ENCODE measurements at places on chromosomes 5 and 9.
A peak's percentile ranks its signal among the peaks of the same experiment; 100 is the strongest.

- H3K27ac ChIP-seq, result no peak overlapping the region
- DNase-seq, result no peak
- H3K27me3 ChIP-seq, result no peaks in the 10 kb centered on the region
- no peaks in the 10 kb centered on the region for H3K4me1 ChIP-seq
- no peak overlapping the region for H3K4me3 ChIP-seq
These were observed 23.2 kb downstream of the LEAP2 start for GRCh38 chr5:132896685-132897084.

GRCh38 chr5:31301833-31302232 is 108.3 kb downstream of the CDH6 start:
- no peak overlapping the region for H3K27ac ChIP-seq
- no peaks in the 10 kb centered on the region for H3K27me3 ChIP-seq
- no peak for DNase-seq
- no peaks in the 10 kb centered on the region for H3K4me1 ChIP-seq

- no peak for DNase-seq
- H3K4me1 ChIP-seq, result peaks cover 8% of the 10 kb centered on the region
- no peak overlapping the region for H3K4me3 ChIP-seq
- no peaks in the 10 kb centered on the region for H3K27me3 ChIP-seq
These were observed 6.1 kb downstream of the GAS1 start for GRCh38 chr9:86941197-86941596.

GRCh38 chr5:101520417-101520816 is 617.3 kb upstream of the ST8SIA4 start:
- no peaks in the 10 kb centered on the region for H3K36me3 ChIP-seq
- H3K4me1 ChIP-seq, result no peaks in the 10 kb centered on the region
- no peak overlapping the region for H3K4me3 ChIP-seq
- DNase-seq, result no peak

DNA sequence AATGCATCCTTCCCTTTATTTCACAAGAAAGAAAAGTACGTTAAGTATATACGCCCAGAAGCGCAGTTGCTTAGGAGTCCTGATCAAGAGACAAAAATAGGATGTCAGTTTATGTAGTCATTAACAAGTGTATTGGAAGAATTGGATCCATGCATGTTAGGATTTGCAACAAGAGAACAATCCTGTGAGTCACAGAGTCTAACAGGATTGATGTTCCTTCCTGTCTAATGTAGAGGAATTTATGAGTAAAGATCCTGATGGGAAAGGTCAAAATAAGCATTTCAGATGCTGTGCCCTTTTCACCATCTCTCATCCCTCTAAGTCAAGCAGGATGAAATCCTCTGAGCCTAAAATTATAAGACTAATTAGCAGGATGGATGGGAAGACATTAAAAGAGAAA is 406.0 kb upstream of the GRIA1 start:
- no peak overlapping the region for H3K4me3 ChIP-seq
- no peaks in the 10 kb centered on the region for H3K27me3 ChIP-seq
- no peak for DNase-seq
- no peaks in the 10 kb centered on the region for H3K36me3 ChIP-seq
- no peak overlapping the region for H3K27ac ChIP-seq

DNA sequence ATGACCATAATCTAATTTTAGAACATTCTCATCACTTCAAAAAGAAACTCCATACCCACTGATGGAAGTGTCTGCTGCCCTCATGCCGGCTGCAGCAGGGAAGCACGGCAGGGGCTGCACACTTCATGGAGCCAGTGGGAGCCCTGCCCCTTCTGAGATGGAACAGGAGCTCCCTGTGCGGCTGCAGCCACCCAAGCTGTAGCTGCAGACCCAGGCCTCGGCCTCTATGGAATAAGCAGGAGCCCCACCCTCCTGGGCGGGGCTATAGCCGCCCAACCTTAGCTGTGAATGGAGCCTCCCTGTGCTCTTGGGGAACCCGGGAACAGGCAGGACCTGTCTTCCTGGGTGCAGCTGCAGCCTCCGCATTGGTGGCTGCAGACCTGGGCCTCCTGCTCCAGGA is 128.5 kb downstream of the NUDT12 start:
- H3K27ac ChIP-seq, result no peak overlapping the region
- no peaks in the 10 kb centered on the region for H3K27me3 ChIP-seq
- H3K4me3 ChIP-seq, result no peak overlapping the region

- H3K27ac ChIP-seq, result no peak overlapping the region
- H3K27me3 ChIP-seq, result no peaks in the 10 kb centered on the region
- no peaks in the 10 kb centered on the region for H3K4me1 ChIP-seq
These were observed 311.1 kb upstream of the CLINT1 start for GRCh38 chr5:158170060-158170459.

DNA sequence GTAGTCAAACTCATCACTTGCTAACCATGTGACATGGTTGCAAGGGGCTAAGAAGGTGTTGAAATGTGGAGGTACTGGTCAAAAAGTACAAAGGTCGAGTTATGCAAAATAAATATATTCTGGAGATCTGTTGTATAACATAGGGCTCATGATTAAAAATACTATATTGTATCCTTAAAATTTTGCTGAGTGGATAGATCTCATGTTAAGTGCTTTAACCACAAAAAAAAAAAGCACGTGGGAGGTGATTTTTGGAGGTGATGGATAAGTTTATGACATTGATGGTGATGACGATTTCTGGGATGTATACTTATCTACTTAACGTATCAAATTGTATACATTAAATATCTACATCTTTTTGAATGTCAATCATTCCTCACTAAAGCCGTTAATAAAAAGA is 96.2 kb upstream of the PAPPA start:
- H3K27ac ChIP-seq, result no peak overlapping the region
- no peaks in the 10 kb centered on the region for H3K36me3 ChIP-seq
- DNase-seq, result no peak
- no peaks in the 10 kb centered on the region for H3K27me3 ChIP-seq
- H3K4me1 ChIP-seq, result no peaks in the 10 kb centered on the region
- no peak overlapping the region for H3K4me3 ChIP-seq

GRCh38 chr9:127761491-127761956 is 16.9 kb downstream of the SH2D3C start:
- no peak overlapping the region for H3K4me3 ChIP-seq
- no peak for DNase-seq
- H3K4me1 ChIP-seq, result peaks cover 17% of the 10 kb centered on the region
- H3K27me3 ChIP-seq, result no peaks in the 10 kb centered on the region
- H3K27ac ChIP-seq, result peak overlapping the region; percentile 75
- no peaks in the 10 kb centered on the region for H3K36me3 ChIP-seq

- H3K4me1 ChIP-seq, result no peaks in the 10 kb centered on the region
- H3K27me3 ChIP-seq, result no peaks in the 10 kb centered on the region
- no peak for DNase-seq
- H3K27ac ChIP-seq, result no peak overlapping the region
- H3K4me3 ChIP-seq, result no peak overlapping the region
These were observed 219.4 kb downstream of the FBN2 start for GRCh38 chr5:128318691-128319090.

- H3K27ac ChIP-seq, result peak overlapping the region; percentile 91
- peaks cover 67% of the 10 kb centered on the region for H3K4me1 ChIP-seq
- no peaks in the 10 kb centered on the region for H3K27me3 ChIP-seq
- no peak for DNase-seq
- no peaks in the 10 kb centered on the region for H3K36me3 ChIP-seq
These were observed 798 bp downstream of the MEGF9 start for GRCh38 chr9:120713257-120714087.

DNA sequence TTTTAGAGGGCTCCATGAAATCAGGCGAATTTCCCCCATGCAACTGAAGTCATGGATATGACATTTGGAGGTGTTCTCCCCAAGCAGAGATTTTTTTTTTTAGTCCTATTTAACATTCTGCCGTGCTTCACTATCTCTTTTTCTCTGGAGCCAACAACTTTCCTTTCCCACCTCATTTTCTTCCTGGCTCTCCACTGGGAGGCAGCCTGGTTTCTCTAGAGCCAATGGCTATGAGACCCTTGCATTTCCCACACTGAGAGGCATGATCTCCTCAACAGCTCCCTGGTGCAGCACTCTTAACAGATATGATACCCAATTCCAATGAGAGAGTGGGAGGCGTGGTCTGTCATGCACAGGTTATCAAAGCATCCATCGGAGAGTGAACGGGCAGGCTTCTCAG is 310.8 kb downstream of the DRD1 start:
- H3K4me3 ChIP-seq, result no peak overlapping the region
- H3K27me3 ChIP-seq, result no peaks in the 10 kb centered on the region
- H3K36me3 ChIP-seq, result no peaks in the 10 kb centered on the region
- H3K4me1 ChIP-seq, result no peaks in the 10 kb centered on the region
- H3K27ac ChIP-seq, result no peak overlapping the region

DNA sequence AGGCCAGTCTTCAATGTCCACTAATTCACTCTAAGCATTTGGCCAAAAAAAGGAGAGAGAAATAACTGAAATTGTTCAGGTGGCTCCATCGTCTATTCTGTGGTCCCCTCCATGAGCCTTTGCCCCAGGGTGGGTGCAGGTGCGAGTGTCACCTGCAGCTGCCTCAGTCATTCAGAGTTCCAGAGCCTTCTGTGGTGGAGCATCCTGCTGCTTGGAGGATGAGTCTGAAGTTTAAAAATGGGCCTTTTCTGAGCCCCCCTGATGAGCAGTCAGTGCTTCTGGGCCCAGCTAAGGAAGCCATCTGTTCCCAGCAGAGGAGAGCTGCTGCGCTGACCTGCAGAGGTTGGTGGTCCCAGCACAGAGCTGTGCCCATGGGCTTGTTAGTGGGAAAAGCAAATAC is 48.2 kb downstream of the NDST1 start:
- no peaks in the 10 kb centered on the region for H3K27me3 ChIP-seq
- peaks cover 63% of the 10 kb centered on the region for H3K36me3 ChIP-seq
- no peak overlapping the region for H3K4me3 ChIP-seq
- H3K27ac ChIP-seq, result no peak overlapping the region

GRCh38 chr5:170135796-170136490 is 30.2 kb downstream of the FOXI1 start:
- no peak overlapping the region for H3K4me3 ChIP-seq
- H3K4me1 ChIP-seq, result peaks cover 3% of the 10 kb centered on the region
- no peaks in the 10 kb centered on the region for H3K27me3 ChIP-seq
- H3K27ac ChIP-seq, result no peak overlapping the region
- no peak for DNase-seq

DNA sequence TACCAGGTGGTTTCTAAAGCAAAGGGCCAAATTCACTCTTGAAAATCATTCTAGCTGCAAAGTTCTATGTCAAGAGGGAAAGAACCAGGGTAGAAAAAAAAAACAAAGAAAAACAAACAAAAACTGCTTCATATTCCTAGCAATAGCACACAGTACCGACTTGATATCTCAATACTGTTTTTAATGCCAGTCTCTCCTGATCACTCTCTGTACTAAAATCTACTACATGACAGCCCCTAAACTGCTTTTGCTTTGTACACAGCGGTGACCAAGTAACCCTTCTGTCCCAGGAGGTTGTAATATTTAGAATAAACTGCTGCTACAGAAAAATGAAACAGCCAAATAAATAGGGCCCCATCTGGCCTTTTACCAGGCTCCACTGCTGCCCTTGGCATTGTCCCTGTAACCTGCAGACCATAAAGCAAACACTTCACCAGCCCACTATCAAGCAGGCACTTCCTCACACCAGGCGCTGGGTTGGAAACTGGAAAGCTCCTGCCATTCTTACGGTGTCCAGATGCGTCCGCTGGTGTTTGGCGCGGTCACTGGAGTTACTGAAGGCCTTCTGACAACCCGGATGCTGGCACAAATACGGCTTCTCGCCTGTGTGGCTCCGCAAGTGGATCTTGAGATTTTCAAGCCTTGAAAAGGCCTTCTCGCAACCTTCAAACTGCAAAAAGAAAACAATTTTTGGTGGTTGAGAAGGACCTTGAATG is 363.2 kb downstream of the GLIS3 start:
- H3K27ac ChIP-seq, result no peak overlapping the region
- no peaks in the 10 kb centered on the region for H3K36me3 ChIP-seq
- H3K4me1 ChIP-seq, result no peaks in the 10 kb centered on the region
- H3K27me3 ChIP-seq, result no peaks in the 10 kb centered on the region
- H3K4me3 ChIP-seq, result no peak overlapping the region

DNA sequence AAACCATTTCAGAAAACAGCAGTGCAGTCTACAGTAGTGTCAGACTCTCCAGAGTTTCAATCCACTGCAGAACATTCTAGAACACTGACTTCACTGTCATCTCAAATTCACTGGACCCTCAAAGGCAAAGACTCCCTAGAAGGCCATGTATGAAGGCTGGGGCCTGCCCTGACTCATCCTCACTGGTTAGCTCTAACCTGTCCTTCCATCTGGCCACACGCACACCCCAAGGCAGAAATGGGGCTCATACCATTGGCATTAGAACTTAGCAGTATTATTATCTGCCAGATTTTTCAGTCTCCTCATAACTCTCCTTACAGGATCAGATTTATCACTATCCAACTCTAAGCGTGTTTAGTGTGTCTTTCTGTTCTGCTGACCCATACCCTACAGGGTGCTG is 20.4 kb downstream of the S1PR3 start:
- H3K27ac ChIP-seq, result no peak overlapping the region
- no peaks in the 10 kb centered on the region for H3K36me3 ChIP-seq
- no peak for DNase-seq
- no peaks in the 10 kb centered on the region for H3K4me1 ChIP-seq
- no peak overlapping the region for H3K4me3 ChIP-seq

GRCh38 chr5:17916446-17916845 is 282.2 kb downstream of the TAF11L14 start:
- H3K27ac ChIP-seq, result no peak overlapping the region
- no peaks in the 10 kb centered on the region for H3K36me3 ChIP-seq
- H3K4me3 ChIP-seq, result no peak overlapping the region
- H3K27me3 ChIP-seq, result no peaks in the 10 kb centered on the region
- no peak for DNase-seq

GRCh38 chr9:371349-371748 is 156.7 kb downstream of the DOCK8 start:
- no peak overlapping the region for H3K4me3 ChIP-seq
- H3K27me3 ChIP-seq, result no peaks in the 10 kb centered on the region
- no peak for DNase-seq
- H3K36me3 ChIP-seq, result peaks cover 70% of the 10 kb centered on the region

- no peak overlapping the region for H3K4me3 ChIP-seq
- H3K36me3 ChIP-seq, result no peaks in the 10 kb centered on the region
- H3K27ac ChIP-seq, result no peak overlapping the region
- H3K27me3 ChIP-seq, result no peaks in the 10 kb centered on the region
These were observed 70.5 kb upstream of the NTRK2 start for GRCh38 chr9:84598921-84599636.

DNA sequence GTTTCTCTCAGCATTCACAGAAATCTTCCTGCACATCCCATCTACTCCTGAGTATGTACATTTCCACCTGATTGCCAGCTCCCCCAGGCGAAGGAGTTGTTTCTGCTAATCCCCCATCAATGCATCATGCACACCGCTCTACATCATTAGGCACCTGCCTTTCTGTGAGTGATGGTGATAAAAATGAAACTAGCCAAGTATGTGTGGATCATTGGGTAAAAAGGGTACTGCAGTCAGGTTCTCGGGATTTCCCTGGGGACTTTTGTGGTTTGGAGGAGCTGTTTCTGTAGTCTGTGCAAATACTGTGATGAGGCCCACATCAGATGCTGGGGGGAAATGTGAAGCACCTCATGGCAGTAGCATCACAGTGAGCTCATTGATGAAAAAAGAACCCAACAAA is 30.4 kb downstream of the CAMK4 start:
- no peak overlapping the region for H3K4me3 ChIP-seq
- no peaks in the 10 kb centered on the region for H3K27me3 ChIP-seq
- no peak overlapping the region for H3K27ac ChIP-seq
- no peaks in the 10 kb centered on the region for H3K36me3 ChIP-seq
- H3K4me1 ChIP-seq, result no peaks in the 10 kb centered on the region

- no peaks in the 10 kb centered on the region for H3K27me3 ChIP-seq
- no peak for DNase-seq
- H3K27ac ChIP-seq, result no peak overlapping the region
These were observed 5.2 kb upstream of the PKN3 start for GRCh38 chr9:128696923-128697707.

GRCh38 chr5:96758621-96759020 is 49.1 kb downstream of the ERAP1 start:
- DNase-seq, result no peak
- peaks cover 5% of the 10 kb centered on the region for H3K36me3 ChIP-seq
- no peaks in the 10 kb centered on the region for H3K27me3 ChIP-seq
- H3K4me1 ChIP-seq, result no peaks in the 10 kb centered on the region
- no peak overlapping the region for H3K4me3 ChIP-seq
- no peak overlapping the region for H3K27ac ChIP-seq
